ENCODE measurements at places on chromosomes 6 and 20. TPM values are rescaled to one million over a fixed set of nuclear protein-coding genes. Genes with fewer than 3 reads are reported as not detected.

CCN6 gene
- not detected for total RNA-seq

FHL5 gene
- total RNA-seq, result not detected

SLC22A7 gene
- 0.37 TPM for total RNA-seq

TNFRSF6B gene
- not detected for total RNA-seq

LINC00237 gene
- not detected for total RNA-seq

NKAIN4 gene
- 44.0 TPM for total RNA-seq

ERVFRD-1 gene
- total RNA-seq, result not detected

POPDC3 gene
- total RNA-seq, result 0.86 TPM

EPB41L2 gene
- total RNA-seq, result 114 TPM

C20orf141 gene
- total RNA-seq, result not detected

PI16 gene
- total RNA-seq, result not detected

PRDM13 gene
- total RNA-seq, result 0.14 TPM

- no peak for DNase-seq
These were observed 354.4 kb downstream of the PRKN start for GRCh38 chr6:162373192-162373591.

DNA sequence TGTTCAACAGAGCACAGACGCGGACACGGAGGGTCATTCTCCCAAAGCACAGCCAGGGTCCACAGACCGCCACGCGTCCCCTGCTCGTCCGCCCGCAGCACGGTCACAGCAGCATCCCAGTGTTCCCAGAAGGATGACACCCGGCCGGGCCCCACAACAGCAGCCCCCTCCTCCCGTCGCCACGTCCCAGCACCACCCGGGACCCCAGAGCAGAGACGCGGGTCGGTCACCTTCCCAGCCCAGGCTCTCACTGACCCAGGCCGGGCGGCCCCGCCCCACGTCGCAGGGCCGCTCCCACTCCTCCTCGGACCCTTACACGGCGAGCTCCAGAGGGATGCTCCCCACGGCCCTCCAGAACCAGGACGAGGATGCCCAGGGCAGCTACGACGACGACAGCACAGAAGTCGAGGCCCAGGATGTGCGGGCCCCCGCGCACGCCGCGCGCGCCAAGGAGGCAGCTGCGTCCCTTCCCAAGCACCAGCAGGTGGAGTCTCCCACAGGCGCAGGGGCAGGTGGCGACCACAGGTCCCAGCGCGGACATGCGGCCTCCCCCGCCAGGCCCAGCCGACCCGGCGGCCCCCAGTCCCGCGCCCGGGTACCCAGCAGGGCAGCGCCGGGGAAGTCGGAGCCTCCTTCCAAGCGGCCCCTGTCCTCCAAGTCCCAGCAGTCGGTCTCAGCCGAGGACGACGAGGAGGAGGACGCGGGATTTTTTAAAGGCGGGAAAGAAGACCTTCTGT, 64.3 kb downstream of the FNDC1 start:
- no peak for DNase-seq

GRCh38 chr6:36049582-36049981, 22.0 kb downstream of the MAPK14 start:
- DNase-seq, result no peak

- no peak for DNase-seq
These were observed 22.2 kb downstream of the PLCG1 start for GRCh38 chr20:41159547-41159946.

- DNase-seq, result no peak
These were observed 51.1 kb upstream of the SSTR4 start for GRCh38 chr20:22984008-22984407.

DNA sequence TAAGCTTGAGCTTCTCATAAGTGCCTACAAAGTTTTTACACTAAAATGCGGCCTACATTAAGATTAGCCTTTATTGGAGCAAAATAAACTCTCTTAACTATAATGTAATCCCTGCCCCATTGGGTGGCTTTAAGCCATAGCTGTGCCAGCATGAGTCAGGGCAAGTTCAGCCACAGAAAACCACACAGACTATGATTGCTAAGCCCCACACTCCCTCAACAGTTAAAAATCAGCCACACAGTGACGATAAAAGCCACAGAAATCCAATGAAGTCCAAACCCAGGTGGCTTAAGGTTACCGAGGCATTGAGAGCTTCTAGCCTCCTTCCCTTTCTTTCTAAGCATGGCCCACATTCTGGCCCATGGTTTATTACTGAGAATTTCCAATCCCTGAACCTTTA, 61.6 kb downstream of the GRM1 start:
- DNase-seq, result no peak

DNA sequence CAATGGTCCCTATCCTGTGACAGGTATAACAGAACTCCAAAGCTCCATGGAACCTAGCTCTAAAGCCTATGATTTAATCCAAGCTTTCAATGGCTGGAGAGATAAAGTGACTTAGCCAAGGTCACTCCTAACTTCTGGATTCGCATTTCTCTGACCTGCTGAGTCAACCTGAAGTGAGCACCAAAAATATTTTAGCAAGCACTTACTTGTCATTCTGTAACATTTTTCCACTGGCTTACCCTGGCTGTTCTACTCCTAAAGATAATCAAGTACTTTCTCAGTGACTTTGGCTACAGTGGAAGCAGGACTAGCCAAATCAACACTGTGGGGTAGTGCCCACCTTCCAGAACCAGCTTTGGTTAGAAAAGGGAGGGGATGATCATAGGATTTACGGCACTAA, 188.3 kb downstream of the OGFRL1 start:
- DNase-seq, result no peak

- no peak for DNase-seq
These were observed 103.6 kb upstream of the CNKSR3 start for GRCh38 chr6:154614101-154614500.

- no peak for DNase-seq
These were observed 135.0 kb upstream of the MAN1A1 start for GRCh38 chr6:119484598-119484997.

DNA sequence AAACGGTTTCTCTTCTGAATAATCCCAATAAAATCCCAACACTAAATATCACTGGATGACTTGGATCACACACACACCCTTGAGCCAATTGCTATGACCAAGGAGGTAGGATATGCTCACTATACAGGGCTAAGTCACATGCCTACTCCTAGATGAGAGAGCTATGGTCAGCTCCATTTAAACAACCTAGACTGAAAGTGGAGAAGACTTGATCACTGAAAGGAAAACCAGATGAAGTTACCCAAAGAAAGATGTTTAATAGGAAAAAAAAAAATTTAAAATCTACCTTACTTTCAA, 18.9 kb upstream of the COL19A1 start:
- no peak for DNase-seq

DNA sequence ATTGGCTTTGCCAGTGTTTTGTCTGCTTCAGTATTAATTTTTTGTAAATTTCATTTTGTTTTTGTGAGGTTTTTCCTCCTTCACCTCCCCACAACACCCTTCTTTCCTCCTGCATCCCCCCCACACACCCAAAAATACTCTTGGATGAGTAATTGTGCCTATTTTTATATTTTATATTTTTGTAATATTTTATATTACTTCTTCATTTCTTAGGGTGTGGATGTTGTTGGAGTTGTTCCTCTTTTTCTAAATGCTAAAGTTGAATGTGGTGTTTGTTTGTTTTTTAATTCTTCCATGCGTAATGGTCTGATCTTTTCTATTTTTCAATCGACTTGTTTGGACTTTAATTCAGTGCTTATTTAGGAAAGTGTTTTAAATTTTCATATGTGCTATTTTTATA, 420.5 kb upstream of the SOX4 start:
- no peak for DNase-seq

DNA sequence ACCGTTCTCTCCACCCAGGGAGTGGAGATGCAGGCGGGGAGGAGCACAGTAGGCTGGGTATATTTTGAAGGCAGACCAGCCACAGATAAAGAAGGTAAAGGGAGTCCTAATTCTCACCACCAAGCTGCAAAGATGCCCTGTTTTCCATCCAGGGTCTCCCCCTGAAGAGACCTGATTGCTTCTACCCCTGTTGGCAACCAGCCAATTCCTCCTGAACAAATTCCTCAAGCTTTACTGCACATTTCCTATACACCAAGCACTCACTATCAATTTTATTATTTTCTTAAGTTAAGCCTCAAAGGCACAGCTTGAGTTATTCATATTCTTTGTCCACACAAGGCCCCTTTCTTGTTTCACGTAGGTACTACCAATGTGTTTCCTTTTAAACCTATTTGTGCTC, 214.4 kb downstream of the EYA2 start:
- no peak for DNase-seq

- peak; percentile 18 for DNase-seq
These were observed 200.9 kb upstream of the EYA4 start for GRCh38 chr6:133040094-133040802.

GRCh38 chr20:52766645-52767435, 205.3 kb upstream of the TSHZ2 start:
- no peak for DNase-seq

DNA sequence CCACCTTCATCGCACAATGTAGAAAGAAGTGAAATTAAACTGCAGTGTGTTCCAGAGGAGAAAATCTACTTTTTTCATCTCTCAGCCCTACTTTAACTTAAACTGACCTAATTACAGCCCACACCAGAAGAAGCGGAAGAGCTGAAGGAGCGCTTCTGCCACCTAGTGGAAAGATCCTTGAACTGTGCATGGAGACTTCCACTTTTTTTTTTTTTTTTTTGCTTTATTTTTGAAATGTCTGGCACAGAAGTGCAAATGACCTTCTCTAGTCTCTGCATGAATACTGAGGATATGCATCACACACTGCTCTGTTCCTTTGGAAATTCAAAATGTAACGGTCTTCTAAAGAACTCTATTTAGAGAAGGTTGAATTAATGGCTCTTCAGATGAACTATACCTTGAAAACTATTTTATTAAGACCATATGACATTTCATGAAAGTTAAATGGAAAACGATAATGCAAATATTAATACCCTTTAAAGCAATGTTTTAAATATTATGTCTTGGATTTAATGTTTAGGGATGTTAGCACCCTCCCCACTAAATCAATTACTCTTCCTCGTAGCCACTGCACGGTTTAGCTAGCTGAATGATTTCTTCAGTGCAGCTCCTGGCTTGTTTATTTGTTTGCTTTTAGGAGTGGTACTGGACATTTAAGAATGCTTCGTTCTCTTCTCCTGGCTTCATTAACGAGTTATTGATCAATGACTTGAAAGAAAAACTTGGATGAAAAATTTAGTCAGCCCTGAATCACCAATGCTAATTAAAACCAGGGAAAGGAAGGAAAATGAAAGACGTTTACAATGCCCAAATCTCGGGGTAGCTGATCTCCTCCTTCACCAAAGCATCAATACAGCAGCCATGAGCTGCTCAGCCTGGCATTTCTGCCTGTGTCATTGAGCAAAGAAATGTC, 569.6 kb upstream of the GJE1 start:
- DNase-seq, result peak; percentile 53

- no peak for DNase-seq
These were observed 201.6 kb downstream of the ISM1 start for GRCh38 chr20:13422637-13423036.

DNA sequence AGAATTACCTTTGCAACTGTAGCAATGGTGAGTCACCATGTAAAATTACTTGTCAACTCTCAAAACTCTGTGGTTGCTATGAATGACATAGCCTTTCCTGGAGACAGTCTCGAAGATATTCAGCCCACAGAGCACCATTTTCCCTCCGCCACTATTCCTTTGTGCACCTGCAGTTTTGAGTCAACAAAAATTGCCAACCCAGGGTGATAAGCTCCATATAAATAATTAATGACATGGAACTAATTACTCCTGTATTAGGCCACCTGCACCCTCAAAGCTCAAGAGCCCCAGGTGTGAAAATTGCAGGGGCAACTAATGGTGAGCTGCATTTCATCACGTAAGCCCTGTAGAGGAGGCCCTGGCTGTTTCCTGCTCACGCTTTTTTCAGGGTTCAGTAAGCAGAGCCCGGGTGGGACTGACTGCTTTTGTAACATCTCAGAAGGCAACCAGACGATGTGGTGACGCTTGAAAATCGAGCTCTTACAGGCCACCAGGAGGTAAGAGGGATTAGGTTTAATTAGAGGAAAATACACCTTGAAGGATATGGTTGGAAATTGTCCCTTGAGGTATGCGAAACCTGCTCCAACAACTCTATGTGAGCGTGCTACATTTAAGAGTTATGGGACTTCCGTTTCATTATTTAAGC, 70.8 kb downstream of the BMP2 start:
- no peak for DNase-seq

DNA sequence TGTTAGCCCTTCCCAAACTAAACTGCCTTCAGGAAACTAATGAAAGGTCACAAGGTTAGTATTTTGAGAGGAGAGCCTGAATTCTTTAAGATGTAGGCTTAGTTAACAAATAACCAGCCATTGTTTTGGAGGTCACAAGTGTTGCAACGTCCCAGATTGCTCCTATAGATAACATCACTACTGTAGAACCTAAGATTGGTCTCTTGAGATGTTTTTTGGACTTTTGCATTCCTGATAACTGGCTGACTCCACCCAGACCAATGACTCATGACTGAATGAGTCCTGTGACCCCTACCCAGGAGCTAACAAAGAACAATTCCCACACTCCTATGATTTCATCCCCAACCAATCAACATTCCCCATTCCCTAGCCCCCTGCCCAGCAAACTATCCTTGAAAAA, 178.8 kb downstream of the SCP2D1 start:
- DNase-seq, result no peak

- DNase-seq, result no peak
These were observed 133.1 kb downstream of the SOX4 start for GRCh38 chr6:21726676-21727075.

- no peak for DNase-seq
These were observed 148.1 kb upstream of the TCF21 start for GRCh38 chr6:133740816-133741215.

GRCh38 chr6:45965792-45966191, 49.9 kb downstream of the CLIC5 start:
- DNase-seq, result no peak

GRCh38 chr6:57138026-57138425, 34.1 kb upstream of the BAG2 start:
- no peak for DNase-seq

GRCh38 chr6:163695414-163695864, 280.9 kb downstream of the QKI start:
- DNase-seq, result no peak

- DNase-seq, result no peak
These were observed 28.4 kb upstream of the ANKRD60 start for GRCh38 chr20:58256842-58257241.

GRCh38 chr20:47427746-47428145, 71.2 kb upstream of the ZMYND8 start:
- no peak for DNase-seq

GRCh38 chr20:39111359-39112177, 149.4 kb downstream of the DHX35 start:
- no peak for DNase-seq

Measured in neural crest cell (in vitro differentiated cells).